Muscle of leg (tissue), 16 donors: ENCODE measurements at places on chromosomes 2 and 18. TPM values are rescaled to one million over a fixed set of nuclear protein-coding genes. Genes with fewer than 3 reads are reported as not detected.

Gene KCNG3
- 0.09 TPM for total RNA-seq

Gene FOXI3
- not detected for total RNA-seq

Gene GPR39
- total RNA-seq = 0.09 TPM

Gene ALK
- total RNA-seq = 0.04 TPM

GRCh38 chr2:240626531-240627300 lies 1.4 kb downstream of the GPR35 start:
- peaks cover 7% of the 10 kb centered on the region for H3K4me1 ChIP-seq
- no peak overlapping the region for H3K27ac ChIP-seq
- no peak overlapping the region for H3K4me3 ChIP-seq
- peak; percentile 51 for DNase-seq
- no peaks in the 10 kb centered on the region for H3K36me3 ChIP-seq

GRCh38 chr2:27687232-27687631 lies 23.5 kb downstream of the SLC4A1AP start:
- H3K27ac ChIP-seq = no peak overlapping the region
- H3K36me3 ChIP-seq = peaks cover 37% of the 10 kb centered on the region
- H3K4me3 ChIP-seq = no peak overlapping the region
- H3K27me3 ChIP-seq = no peaks in the 10 kb centered on the region
- DNase-seq = no peak

GRCh38 chr2:160317181-160318099 lies 117.4 kb upstream of the ITGB6 start:
- peaks cover 8% of the 10 kb centered on the region for H3K4me1 ChIP-seq
- DNase-seq = peak; percentile 90
- peak overlapping the region; percentile 59 for H3K27ac ChIP-seq
- no peaks in the 10 kb centered on the region for H3K27me3 ChIP-seq
- no peak overlapping the region for H3K4me3 ChIP-seq

DNA sequence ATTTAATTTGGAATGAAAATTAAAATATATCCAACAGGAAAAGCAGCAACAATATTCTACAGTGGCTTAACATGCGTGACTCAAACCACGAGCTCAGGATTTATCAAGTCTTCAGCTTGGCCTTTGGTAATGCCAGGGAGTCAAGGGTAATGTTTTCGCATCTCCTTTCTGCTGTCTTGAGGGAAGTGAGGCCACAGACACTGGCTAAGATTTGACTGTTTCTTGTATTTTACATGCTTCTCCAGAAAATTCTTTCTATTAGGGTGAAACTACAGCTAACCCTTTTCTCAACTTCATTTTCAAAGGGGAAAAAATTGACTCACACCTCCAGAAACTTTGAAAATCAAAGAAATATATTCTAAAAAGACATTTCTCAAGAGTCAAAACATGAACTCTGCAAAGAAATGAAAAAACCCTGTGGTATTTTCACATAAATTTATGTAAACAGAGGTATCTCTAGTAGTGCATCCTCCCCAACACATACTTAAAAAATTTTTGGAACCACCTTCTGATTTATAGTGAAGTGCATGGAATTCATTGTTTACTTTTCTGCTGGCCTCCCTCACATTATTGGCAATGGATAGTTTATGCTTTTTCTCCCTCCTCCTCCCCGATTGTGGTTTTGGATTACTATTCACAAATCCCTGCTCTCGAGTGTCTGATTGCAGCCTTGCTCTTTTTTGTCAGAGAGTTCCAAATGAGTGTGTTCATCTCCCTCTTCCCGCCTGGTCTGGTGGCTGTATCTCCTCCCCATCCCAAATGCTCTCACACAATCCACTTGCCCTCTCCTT lies 48.7 kb downstream of the DPP4 start:
- H3K36me3 ChIP-seq = no peaks in the 10 kb centered on the region
- H3K27ac ChIP-seq = peak overlapping the region; percentile 13
- peak; percentile 73 for DNase-seq
- no peak overlapping the region for H3K4me3 ChIP-seq
- peaks cover 22% of the 10 kb centered on the region for H3K4me1 ChIP-seq
- no peaks in the 10 kb centered on the region for H3K27me3 ChIP-seq

DNA sequence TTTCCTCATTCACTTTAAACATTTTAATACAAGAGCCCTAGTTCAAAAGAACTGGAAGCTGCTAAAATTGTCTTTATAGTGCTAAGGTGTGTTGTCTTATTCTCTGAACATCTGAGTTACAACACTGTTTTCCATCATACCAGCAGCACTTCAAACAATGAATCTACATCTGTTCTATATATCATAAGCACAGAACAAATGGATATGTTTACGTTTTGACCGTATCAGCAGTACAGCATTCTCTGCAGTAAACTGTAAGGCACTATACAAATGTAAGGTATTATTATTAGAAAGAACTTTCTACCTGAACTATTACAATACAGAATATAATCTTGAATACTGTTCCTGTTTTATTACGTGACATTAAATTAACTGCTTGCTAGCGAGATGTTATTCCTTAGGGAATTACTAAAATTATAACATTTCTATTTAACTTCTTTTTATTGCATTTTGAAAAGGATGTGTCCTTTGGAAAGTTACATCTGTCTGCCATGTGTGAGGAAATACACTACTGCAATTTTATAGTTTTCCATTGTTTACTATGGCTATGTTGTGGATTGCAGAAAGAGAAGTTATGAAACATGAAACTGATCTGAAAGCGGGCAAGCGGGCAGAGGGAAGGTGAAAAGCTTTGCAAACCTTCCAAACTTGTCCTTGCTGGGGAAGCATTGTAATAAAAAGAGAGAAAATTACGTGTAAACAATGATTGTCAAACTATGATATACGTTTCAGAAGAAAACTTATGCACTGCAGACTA lies 13.7 kb downstream of the NCKAP1 start:
- H3K27ac ChIP-seq = no peak overlapping the region
- H3K36me3 ChIP-seq = peaks cover 5% of the 10 kb centered on the region
- DNase-seq = peak; percentile 38
- no peaks in the 10 kb centered on the region for H3K27me3 ChIP-seq
- H3K4me3 ChIP-seq = no peak overlapping the region

DNA sequence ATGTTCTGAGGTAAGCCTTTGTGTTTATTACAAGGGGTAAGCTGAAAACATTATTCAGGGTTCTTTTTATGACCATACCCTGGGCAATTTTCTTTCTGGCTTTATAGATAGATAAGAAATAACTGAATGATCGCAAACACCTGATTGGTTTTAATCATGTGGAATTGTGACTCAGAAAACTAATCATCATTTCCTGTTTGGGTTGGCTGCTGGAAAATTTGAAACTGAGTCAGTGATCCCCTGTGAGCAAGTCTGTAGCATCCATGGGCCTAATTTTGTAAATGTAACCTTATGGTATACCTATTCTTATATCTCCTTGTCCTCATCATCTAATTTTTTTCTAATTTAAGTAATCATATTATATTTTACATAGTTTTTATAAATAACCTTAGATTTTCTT lies 34.3 kb downstream of the CCDC68 start:
- H3K4me1 ChIP-seq = no peaks in the 10 kb centered on the region
- no peaks in the 10 kb centered on the region for H3K36me3 ChIP-seq
- no peak overlapping the region for H3K4me3 ChIP-seq
- H3K27ac ChIP-seq = no peak overlapping the region

- no peak overlapping the region for H3K27ac ChIP-seq
- no peaks in the 10 kb centered on the region for H3K4me1 ChIP-seq
- no peak overlapping the region for H3K4me3 ChIP-seq
- no peak for DNase-seq
- H3K36me3 ChIP-seq = no peaks in the 10 kb centered on the region
Measured at GRCh38 chr2:129906139-129906860, 73.2 kb upstream of the RAB6C start.

DNA sequence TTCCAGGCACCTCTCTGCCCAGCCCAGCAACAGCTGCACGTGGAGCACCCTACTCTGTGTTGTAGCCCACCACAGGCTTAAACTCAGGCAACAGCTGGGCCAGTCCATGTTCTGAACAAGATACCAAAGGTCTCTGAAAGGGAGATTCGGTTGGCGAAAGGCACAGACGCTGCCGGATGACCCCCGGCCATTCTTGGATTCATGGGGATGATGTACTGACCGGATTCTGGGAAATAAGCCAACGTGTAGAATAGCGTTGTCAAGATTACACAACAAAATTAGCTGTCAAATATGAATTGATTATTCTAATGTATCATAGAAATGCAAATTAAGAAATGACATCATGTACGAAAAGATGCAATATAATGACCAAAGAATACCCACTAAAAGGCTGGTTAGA lies 283.0 kb upstream of the PXDN start:
- H3K36me3 ChIP-seq = no peaks in the 10 kb centered on the region
- DNase-seq = no peak
- H3K4me3 ChIP-seq = no peak overlapping the region
- no peaks in the 10 kb centered on the region for H3K4me1 ChIP-seq

DNA sequence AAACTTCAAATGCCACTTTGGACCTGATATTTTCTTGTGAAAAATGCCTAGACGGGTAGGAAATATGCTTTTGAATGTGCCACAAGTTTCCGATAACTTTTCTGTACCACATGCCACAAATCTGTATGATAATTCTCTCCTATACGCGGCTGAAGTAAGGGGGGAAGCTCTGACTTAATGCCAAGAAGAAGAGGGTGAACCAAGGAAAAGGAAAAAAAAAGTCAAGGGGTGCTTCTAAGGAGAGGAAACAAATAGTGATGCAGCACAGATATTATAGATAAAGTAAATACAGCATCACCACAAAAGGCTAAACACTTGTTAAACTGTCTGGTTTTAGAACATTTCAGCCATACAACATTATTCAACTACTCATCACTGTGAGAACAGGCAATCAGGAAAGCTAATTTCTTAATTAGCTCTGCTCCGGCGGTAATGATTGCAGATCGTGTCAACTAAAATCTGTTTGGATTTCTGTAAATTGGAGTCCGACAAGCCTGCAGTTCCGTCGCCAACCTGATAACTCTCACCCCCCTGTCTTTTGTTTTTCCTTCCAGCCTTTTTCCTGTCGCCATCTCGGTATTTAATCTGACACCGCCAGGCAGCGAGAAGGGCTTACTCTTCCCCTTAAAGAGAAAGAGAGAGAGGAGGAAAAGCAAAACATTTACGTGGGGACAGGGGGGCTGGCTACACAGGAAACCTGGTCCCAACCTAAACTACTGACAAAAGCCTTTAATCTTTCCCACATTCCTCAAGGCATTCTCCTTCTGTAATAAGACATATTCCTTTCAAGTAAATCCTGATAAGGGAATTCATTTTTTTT lies 67.5 kb downstream of the ZEB2 start:
- H3K27ac ChIP-seq = peak overlapping the region; percentile 71
- H3K36me3 ChIP-seq = peaks cover 13% of the 10 kb centered on the region
- no peaks in the 10 kb centered on the region for H3K27me3 ChIP-seq
- H3K4me3 ChIP-seq = peak overlapping the region; percentile 16
- peak; percentile 38 for DNase-seq

DNA sequence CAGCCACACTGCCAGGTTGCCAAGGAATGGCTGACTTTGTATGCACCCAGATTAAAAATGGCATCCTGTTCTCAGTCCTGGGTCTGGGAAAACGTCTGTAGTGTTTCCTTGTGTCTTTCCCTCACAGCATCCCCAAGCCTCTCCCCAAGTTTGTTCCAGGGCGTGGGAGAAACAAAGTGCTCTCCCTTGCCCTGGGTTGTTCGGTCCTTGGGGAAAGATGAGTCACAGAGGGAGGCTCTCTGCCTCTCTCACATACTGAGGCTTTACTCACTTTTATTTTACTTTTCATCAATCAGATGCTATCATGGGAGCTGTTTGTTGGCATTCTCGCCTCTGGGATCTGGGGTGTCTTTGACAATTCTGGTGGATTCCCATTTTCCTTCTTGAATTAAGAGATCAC lies 492.3 kb downstream of the XIRP2 start:
- H3K27me3 ChIP-seq = no peaks in the 10 kb centered on the region
- H3K4me3 ChIP-seq = no peak overlapping the region
- H3K4me1 ChIP-seq = no peaks in the 10 kb centered on the region
- H3K27ac ChIP-seq = no peak overlapping the region
- no peaks in the 10 kb centered on the region for H3K36me3 ChIP-seq

DNA sequence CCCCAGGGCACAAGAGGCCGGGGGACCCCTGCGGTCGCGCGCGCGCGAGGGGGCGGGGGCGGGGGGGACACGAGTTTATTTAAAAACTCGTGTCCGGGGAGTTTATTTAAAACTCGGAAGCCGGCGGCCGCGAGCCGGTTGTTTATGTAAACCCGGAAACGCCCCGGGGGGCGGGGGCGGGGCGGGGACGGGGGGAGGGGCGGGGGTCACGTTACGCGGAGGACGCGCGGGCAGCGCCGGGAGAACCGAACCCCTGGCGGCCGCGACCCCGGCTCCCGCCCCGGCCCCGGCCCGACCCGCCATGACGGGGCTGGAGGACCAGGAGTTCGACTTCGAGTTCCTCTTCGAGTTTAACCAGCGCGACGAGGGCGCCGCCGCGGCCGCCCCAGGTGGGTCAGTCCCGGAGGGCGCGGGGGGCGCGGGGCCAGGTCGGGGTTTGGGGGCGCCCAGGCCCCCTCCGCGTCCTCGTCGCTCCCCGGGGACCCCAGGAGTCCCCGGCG lies 4.4 kb downstream of the NFATC1 start:
- H3K36me3 ChIP-seq = peaks cover 7% of the 10 kb centered on the region
- H3K4me3 ChIP-seq = peak overlapping the region; percentile 43
- peaks cover 15% of the 10 kb centered on the region for H3K27me3 ChIP-seq
- H3K27ac ChIP-seq = peak overlapping the region; percentile 42
